Omental fat pad (tissue), 4 donors: ENCODE measurements at places on chromosomes 7 and 10.

DNA sequence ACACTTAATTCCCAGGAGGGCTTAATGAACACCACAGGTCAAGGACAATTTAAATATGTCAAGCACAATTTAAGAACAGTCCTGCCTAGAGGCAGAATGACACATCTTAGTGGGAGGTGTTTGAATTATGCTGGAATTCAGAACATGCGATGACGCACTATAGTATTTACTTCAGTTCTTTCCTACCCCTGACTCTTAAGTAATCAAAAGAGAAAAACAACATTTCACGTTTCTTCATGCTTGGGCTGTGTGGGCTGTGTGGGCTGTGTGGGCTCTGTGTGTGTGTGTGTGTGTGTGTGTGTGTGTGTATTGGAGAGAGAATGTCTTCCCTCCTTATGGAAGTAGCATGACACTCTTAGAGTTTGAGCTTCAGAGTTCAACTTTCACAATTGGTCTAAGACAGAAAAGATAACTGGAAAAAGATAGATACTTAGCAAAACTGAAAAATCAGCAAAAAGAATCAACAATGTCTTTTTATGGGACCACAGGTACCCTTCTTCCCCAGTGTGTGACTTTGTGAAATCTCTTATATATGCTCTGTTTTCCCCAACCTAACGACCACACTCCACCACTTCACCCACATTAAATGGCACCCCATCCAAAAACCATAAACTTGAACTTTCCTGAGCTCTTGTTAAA is 33.7 kb upstream of the CABCOCO1 start:
- DNase-seq, result peak; percentile 28

GRCh38 chr10:29790207-29790606 is 155.4 kb upstream of the SVIL start:
- DNase-seq, result no peak

DNA sequence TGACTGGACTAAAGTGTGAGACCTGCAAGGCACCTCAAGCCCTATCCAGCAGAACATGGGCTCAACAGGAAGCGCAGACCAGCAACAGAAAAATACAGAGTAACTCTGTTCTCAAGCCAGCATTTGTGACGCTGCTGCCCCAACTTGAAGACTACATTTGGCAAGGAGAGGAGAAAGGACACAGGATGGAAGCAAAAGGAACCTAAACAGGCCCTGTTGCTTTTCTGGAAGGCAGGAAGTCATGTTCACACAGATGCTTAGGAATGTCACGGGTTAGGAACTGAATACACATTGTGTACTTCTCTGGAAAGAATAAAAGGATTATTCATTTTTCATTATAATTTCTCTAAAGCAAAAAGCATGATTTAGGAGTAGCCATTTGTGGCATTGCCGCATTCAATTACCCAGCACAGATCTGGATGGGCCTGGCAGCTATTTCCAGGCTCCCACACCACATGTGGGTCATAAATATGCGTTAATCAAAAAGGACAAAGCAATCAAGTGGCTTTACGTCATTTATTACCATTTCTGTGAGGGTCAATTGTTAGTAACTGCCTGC is 19.8 kb upstream of the TOMM7 start:
- DNase-seq, result no peak

GRCh38 chr10:71635867-71636266 is 83.7 kb downstream of the C10orf105 start:
- no peak for DNase-seq

DNA sequence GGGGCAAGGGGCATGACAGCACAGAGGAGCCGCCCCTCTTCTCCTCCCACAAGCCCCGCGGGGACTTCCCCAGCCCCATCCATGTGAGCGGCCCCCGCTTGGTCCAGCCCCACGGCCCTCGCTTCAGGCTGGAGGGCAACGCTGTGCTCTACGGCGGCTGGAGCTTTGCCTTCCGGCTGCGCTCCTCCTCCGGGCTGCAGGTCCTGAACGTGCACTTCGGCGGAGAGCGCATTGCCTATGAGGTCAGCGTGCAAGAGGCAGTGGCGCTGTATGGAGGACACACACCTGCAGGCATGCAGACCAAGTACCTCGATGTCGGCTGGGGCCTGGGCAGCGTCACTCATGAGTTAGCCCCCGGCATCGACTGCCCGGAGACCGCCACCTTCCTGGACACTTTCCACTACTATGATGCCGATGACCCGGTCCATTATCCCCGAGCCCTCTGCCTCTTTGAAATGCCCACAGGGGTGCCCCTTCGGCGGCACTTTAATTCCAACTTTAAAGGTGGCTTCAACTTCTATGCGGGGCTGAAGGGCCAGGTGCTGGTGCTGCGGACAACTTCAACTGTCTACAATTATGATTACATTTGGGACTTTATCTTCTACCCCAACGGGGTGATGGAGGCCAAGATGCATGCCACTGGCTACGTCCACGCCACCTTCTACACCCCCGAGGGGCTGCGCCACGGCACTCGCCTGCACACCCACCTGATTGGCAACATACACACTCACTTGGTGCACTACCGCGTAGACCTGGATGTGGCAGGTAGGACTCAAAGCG is 5.1 kb downstream of the AOC1 start:
- DNase-seq, result no peak
